Fibroblast of upper back skin (primary cell): ENCODE measurements at places on chromosomes 16 and 17.

DNA sequence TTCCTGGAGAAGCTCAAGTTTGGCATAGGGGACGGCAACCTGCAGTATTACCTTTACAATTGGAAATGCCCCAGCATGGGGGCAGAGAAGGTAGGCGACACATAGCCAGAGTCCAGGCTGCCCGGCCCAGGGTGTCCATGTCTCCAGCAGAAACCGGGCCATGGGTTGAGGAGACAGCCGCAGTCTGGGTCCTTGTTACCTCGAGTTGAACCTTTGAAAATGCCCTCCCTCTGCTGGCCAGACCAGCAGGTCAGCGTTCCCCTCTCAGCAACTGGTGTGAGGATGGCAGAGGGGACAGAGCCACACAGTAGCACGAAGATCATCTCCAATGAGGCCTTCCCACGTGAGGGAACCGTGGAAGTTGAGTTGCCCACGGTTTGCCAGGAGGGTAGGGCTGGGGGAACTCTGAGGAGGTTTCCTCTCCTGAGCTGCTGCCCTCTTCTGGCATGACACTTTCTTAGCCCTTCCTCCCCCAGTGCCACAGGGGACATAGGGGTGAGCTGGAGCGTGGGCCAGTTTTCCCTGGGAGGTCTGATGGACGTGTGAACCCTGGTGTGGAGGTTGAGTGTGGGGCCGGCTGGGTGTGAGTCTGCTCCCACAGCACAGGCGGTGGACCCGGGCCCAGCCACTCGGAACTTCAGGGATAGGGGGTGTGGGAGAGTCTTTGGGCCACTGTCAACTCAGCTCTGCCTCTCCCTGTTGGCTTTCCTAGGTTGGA, 27.2 kb downstream of the PLCD3 start:
- DNase-seq = no peak

DNA sequence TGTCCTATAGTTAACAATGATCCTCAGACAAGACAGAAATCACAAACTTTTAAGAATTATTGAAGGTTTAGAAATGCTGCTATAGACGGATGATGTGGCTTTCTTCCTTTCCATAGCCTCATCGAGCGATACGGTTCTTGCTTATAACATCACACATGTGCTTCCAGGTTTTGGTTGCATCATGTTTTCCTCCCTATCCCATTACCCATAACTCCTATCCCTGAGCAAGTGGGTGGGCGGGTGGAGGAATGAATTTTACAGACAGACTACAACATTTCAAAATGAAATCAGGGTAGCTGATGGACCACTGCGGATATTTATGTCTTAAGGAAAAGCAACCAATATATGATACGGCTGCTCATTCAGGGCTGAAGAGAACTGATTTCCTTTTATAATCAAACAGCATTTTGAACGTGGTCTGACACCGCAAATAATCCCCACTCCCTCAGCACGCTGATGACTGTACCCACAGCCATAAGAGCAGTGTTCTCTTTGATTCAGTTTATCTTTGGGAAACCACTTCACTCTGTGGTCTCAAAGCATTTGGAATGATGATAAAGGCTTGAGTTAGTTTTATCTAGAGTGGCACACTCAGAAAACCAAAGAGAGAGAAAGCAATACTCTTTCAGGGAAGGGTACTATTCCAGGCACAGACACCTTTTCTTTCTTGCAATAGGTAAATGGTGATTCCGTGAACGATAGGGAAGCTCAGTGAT, 4.6 kb upstream of the AKTIP start:
- DNase-seq = no peak

DNA sequence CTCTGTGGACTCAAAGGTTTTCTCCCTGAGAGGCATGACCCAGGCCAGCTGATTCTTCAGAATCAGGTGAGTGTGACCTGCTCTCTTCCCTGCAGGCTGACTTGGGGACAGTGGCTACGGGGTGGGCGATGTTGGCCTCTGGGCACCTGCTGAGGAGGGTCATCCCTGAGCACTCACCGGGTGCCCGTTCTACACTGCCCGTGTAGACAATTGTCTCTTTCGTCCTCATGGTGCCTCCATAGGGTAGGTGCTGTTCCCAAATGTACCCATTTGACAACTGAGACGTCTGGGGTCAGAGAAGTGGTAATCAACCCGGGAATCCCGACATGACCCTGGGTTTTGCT, 74.8 kb downstream of the GOSR1 start:
- DNase-seq = no peak

- DNase-seq = no peak
Measured at GRCh38 chr17:73455050-73455687, 143.4 kb upstream of the CDC42EP4 start.

DNA sequence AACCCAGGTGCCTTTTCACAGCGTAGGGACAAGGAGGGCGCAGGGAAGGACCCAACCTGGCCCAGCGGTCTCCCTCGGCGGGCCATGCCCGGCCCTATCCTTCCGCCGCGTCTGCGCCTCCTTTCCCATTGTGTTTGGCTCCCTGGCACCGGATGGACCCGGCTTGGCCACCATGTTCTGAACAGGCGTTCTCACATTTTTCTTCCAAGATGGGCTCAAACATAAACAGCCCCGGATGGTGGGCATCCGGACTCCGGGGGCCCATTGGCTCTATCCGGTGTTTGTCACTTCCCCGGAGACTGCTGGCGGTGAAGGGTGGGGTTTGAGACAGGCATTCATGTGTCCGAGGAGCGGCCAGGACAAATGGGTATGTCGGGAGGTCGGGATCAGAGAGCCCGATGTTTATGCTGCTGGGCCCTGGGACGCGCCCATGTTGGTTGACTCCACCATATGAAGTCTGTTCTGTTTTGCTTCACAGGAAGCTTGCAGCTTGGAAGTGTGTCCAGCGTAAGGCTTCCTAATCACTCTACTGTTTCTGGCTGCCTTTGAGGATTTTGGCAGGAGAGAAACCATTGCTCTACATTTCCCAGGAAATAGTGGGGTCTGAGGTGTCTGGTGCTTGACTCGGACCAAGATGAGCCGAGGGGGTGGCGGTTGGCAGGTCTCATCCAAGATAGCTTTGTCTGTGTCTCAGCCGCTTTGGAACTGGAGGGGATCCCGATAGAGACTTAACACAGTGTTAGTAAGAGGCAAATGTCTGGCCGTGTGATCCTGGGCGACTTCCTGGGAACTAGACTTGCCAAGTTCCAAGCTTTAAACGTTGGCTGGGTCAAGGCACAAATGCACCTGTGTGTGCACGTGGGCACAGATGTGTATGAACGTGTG, 188.3 kb downstream of the IRF8 start:
- DNase-seq = no peak

DNA sequence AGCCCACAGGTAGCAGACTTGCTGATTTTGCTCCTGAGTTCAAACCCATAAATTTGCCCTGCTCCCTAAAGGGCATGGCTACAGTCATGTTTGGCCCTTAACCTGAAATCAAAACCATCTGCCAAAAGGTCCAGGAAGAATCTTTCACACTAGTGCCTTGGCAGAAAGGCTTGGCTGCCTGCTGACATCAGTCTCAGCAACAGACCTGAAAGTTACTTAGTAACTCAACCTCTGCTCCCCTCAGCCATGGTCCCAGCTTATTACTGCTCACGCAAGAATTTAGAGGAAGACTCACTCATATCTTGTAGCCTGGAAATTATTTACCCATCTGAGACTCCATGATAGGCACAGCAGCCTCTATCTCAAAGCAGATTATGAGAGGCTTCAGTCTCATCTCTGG, 98.0 kb upstream of the KIF2B start:
- peak; percentile 20 for DNase-seq

DNA sequence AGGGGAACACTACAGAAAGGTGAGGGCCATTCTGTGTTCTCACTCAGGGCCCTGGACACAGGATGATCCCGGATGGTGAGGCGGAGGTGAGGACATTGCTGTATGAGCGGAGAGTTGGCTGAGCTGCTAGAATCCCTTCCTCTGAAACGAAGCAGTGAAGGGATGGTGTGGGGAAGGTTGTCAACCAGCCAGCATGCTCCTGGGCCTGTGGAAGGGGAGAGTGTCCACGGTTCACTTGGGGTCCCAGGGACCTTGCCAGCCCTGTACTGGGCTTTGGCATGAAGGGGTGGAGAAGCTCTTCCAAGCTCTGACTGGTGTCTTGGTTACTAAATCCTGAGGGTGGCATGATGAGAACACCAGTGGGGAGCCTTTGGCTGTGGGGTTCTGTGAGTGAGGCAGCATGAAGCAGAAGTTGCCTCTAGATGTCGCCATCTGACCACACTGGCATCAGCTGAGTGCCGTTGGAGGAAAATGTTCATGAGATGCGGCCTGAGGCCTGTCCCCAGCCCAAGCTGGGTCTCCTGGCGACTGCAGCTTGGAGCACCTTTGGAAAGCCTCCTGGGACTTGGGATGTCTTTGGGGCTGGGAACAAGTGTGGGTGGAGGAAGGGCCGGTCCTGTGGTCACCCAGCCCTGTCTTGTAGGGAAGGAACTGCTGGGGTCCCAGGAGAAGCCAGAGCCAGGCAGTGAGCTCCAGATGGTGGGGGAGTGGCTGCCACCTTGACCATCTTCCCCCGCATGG, 14.8 kb downstream of the PDP2 start:
- peak; percentile 68 for DNase-seq

- no peak for DNase-seq
Measured at GRCh38 chr17:27846042-27846655, 45.8 kb upstream of the NOS2 start.

- no peak for DNase-seq
Measured at GRCh38 chr16:88651276-88651988, 579 bp upstream of the CYBA start.

- DNase-seq = no peak
Measured at GRCh38 chr16:80836846-80837245, 32.4 kb upstream of the CDYL2 start.

DNA sequence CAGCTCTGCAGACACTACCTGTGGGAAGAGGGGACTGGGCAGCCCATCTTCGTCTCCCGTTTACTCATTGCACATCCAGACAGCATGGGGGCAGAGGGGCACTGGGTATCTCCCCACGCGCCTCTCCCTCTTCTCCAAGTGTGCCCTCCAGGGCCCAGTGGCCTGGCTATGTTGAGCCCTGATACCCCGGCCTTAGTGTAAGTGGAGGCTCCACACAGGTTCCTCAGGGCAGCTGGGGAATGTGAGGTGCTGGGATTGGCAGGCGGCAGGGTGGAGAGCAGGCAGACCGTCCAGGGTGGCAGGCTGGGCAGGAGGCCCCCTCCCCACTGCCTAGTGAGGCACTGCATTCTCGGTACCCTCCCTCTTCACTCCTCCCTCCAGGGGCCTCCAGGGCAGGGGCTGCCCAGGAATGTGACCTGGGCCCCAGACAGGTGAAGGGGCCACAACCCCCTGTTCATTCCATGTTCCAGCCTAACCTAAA, 13.2 kb upstream of the NAGLU start:
- no peak for DNase-seq

GRCh38 chr17:45426561-45426960, 6.1 kb downstream of the ARHGAP27 start:
- DNase-seq = no peak

DNA sequence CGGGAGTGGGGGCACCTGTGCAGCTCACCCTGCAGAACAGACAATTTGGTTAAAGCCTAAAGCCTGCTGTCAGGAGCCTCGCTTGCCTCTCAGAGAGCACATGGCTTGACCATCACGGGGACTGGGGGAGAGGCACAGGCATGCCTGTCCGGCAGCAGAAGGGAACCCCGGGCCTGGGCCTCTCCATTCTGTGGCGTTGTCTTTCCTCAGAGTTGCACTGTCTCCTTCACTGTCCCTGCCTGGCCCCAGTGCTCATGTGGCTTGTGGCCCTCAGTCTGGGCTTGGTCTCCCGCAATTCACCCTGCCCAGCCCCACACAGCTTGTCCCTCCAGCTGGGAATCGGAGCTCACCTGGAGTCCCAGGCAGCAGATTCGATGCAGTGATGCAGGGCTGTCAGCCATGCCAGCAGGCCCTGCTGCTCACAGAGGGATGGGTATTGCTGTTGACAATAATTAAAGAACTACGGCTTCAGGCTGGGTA, 189.9 kb downstream of the SEC14L1 start:
- no peak for DNase-seq

DNA sequence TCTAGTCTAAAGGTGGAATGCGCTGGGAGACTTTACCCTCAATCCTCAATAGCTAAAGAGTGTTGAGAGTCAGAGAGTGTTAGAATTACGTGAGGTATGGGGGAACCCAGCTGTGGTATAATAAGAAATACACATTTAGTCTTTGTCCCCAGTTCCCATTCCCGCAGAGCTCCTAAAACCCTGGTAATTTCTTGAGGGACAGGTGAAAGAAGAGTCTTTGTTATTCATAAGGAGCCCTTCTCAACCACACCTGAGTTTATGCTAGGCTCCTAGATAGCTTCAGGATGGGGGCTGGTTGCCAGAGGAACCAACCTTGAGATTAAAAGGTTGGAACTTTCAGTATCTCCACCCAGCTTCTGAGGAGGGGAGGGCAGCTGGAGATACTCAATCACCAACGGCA, 5.8 kb downstream of the ZNF18 start:
- DNase-seq = no peak
